ENCODE measurements at places on chromosomes 4 and X. TPM values are rescaled to one million over a fixed set of nuclear protein-coding genes. Genes with fewer than 3 reads are reported as not detected.
A peak's percentile ranks its signal among the peaks of the same experiment; 100 is the strongest.

The CT45A10 gene
- not detected for polyA plus RNA-seq

The ANXA3 gene
- 33.7 TPM for polyA plus RNA-seq

The ADGRL3 gene
- polyA plus RNA-seq = 1.3 TPM

The LINC00632 gene
- polyA plus RNA-seq = 0.67 TPM

The TRAM1L1 gene
- polyA plus RNA-seq = 7.2 TPM

The LEF1 gene
- 5.1 TPM for polyA plus RNA-seq

DNA sequence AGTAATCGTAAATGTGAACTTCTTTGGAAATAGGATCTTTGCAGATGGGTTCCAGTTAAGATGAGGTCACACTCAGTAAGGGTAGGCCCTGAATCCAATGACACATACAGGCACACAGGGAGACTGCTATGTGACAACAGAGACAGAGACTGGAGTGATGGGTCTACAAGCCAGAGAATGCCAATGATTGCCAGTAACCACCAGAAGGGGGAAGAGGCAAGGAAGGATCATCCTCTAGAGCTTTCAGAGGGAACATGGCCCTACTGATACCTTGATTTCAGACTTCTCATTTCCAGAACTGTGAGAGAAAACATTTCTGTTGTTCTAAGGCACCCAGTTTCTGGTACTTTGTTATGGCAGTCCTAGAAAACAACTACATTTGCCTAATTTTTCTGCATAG lies 73.1 kb upstream of the CCDC160 start:
- no peaks in the 10 kb centered on the region for H3K36me3 ChIP-seq
- H3K4me1 ChIP-seq = no peaks in the 10 kb centered on the region
- no peak for DNase-seq
- no peaks in the 10 kb centered on the region for H3K27me3 ChIP-seq
- H3K27ac ChIP-seq = no peak overlapping the region

DNA sequence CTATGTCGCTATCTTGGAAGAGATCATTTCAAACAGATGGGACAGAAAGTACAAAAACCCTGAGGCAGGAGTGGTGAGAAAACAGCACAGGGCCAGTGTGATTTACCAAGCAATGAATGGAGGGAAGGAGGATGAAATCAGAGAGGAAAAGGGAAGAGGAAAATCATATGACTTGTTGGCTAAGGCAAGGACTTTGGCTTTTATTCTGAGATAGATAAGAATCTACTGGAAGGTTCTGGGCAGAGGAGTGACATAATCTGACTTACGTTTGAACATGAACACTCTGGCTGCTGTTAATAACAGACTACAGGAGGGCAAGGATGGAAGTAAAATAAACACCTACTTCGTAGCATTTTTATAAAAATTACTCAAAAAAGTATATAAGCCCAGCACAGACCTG lies 207.8 kb upstream of the SLC7A11 start:
- H3K27ac ChIP-seq = no peak overlapping the region
- no peak overlapping the region for H3K4me3 ChIP-seq
- no peaks in the 10 kb centered on the region for H3K36me3 ChIP-seq
- no peaks in the 10 kb centered on the region for H3K4me1 ChIP-seq

- DNase-seq = no peak
- H3K36me3 ChIP-seq = no peaks in the 10 kb centered on the region
- no peak overlapping the region for H3K27ac ChIP-seq
- no peaks in the 10 kb centered on the region for H3K27me3 ChIP-seq
- no peak overlapping the region for H3K4me3 ChIP-seq
- peaks cover 20% of the 10 kb centered on the region for H3K4me1 ChIP-seq
These were observed 40.0 kb downstream of the SEPTIN11 start for GRCh38 chr4:76989391-76990061.

DNA sequence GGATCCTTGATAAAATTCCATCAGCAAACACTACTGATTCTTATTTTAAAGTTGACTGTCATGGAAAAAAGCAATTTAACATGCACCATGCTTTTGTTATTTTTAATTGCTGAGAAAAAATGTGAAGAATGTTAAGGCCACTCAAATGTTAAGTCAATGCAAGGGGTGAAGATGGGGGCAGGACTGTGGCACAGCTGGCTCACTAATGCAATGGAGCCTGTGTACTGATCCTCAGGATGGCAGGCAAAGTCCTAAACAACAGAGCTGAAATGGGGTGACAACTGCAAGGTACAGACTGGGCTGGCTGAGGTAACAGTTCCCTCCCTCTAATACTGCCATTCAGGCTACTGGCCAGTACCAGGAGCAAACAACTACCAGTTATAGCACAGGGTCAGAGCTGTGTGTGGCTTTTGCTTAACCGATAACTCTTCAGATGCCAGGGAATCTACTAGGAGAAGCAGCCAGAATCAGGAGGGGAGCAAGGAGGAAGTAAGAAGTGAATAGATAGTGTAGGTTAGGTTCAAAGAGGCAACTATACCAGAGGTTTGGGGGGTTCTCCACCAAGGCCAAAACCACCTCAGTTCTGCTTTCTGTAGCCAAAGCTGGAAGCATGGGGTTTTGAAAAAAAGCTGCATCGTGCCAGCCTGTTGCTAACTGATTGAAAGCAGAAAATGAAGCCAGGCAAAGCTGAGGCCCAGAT lies 372.6 kb downstream of the OPHN1 start:
- no peak overlapping the region for H3K4me3 ChIP-seq
- DNase-seq = no peak
- H3K4me1 ChIP-seq = no peaks in the 10 kb centered on the region
- H3K27me3 ChIP-seq = no peaks in the 10 kb centered on the region
- no peak overlapping the region for H3K27ac ChIP-seq

- H3K27ac ChIP-seq = no peak overlapping the region
- no peak overlapping the region for H3K4me3 ChIP-seq
- no peaks in the 10 kb centered on the region for H3K36me3 ChIP-seq
These were observed 134.5 kb downstream of the MGST2 start for GRCh38 chr4:139800082-139800481.

DNA sequence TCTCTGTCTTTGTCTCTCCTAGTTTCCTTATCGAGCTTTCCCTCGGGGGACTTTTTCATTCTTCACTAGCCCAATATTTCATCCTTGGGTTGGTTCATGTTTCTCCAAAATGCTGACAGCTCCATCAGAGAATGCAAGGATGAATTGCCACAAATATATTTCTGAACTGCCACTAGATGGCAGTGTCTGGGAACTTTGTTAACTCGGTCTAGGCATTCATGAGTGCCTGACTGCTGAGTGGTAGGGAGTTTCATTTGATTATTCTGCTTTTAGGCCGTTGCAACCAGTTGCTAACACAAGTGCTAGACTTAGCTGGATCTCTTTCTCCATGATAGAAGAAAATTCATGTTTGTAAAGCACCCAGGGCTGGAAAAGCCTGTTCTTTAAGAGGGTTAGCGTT lies 73.5 kb upstream of the RAP2C start:
- H3K4me3 ChIP-seq = no peak overlapping the region
- no peaks in the 10 kb centered on the region for H3K36me3 ChIP-seq
- no peaks in the 10 kb centered on the region for H3K27me3 ChIP-seq
- no peaks in the 10 kb centered on the region for H3K4me1 ChIP-seq
- H3K27ac ChIP-seq = no peak overlapping the region
- peak; percentile 39 for DNase-seq

GRCh38 chrX:109638158-109638557 lies 13.2 kb upstream of the KCNE5 start:
- H3K4me1 ChIP-seq = no peaks in the 10 kb centered on the region
- DNase-seq = no peak
- H3K36me3 ChIP-seq = no peaks in the 10 kb centered on the region
- H3K4me3 ChIP-seq = no peak overlapping the region
- H3K27ac ChIP-seq = no peak overlapping the region

GRCh38 chr4:125703443-125703842 lies 388.7 kb downstream of the FAT4 start:
- H3K36me3 ChIP-seq = no peaks in the 10 kb centered on the region
- H3K27ac ChIP-seq = no peak overlapping the region
- H3K27me3 ChIP-seq = no peaks in the 10 kb centered on the region
- no peak overlapping the region for H3K4me3 ChIP-seq
- H3K4me1 ChIP-seq = no peaks in the 10 kb centered on the region
- no peak for DNase-seq

- no peak for DNase-seq
- H3K27ac ChIP-seq = no peak overlapping the region
- no peaks in the 10 kb centered on the region for H3K4me1 ChIP-seq
- H3K27me3 ChIP-seq = no peaks in the 10 kb centered on the region
These were observed 192.7 kb upstream of the STS start for GRCh38 chrX:6954836-6955235.

DNA sequence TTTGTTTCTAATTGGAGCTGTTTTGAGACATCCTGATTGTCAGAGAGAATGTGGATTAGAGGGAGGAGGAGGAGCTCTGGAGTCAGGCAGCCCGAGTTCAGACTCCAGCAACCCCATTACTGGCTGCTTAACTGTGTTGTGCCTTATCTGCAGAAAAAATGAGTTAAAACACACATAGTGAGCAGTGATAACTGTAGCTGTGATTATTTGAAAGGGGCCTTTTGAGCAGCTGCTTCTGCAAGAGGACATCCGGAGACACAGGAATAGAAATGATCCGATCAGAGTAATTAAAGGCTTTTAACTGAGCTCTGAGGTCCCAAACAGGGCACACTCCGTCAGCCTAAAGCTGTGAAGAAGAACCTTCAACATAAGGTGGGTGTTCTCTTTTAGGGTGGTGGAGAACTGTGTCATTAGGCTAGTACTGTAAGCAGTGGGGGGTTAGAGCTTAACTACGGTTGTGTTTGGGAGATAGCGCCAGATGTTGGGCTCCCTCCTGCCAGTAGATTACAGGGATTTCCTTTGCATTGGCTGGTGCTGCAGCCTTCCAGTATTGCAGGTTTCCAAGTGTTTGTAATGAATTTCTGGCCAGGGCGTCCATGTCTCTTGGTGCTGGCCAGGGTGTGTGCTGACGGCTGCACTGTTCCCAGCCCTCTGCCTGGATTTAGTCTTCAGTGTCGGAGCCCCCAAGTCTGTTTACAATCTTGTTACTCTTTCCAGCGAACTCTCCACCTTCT lies 24.3 kb downstream of the ADD1 start:
- peaks cover 42% of the 10 kb centered on the region for H3K4me1 ChIP-seq
- DNase-seq = peak; percentile 47
- peak overlapping the region; percentile 81 for H3K27ac ChIP-seq
- peak overlapping the region; percentile 71 for H3K4me3 ChIP-seq

DNA sequence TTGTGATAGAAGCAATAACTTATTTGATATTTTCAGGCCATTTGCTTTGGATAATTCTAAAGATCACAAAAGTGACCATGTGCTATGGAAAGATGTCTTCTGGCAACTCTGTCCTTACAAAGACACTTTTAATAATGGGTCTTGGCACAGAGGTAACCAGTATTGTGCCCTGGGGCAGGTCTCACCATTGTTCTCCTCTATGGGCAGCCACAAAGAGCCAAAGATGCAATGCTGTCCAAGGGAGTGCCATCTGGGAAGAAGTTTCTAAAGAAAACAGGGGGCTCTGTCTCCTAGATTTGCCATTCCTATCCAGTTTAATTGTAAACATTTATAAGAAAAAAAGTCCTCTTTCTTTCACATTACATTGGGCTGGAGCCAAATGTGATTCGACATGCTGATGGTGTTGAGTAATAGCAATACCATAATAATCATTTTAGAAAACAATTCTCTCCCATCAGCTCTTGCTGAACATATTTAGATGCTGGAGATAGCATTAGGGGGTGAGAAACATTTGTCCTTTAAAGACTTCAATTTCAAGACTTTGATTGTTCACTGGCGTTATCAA lies 179.9 kb downstream of the KIT start:
- H3K27me3 ChIP-seq = no peaks in the 10 kb centered on the region
- H3K4me3 ChIP-seq = no peak overlapping the region
- DNase-seq = no peak
- H3K4me1 ChIP-seq = no peaks in the 10 kb centered on the region
- H3K36me3 ChIP-seq = no peaks in the 10 kb centered on the region

DNA sequence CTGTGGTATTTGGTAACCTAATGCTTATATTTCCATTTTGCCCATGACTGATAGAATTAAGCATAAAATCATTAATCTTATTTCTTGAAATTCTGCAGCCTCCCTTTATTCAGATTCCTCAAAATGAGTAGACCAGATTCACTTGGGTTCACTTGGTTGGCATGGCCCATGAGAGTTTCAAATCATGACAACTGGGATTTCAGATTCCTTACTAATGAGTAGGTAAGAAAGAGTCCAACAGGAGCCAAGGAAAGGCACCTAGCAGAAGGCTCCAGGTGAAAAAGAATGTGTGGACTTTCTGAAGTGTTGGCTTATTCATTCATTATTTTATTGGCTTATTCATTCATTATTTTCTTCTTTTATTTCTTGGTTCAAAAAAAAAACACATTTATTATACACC lies 27.2 kb upstream of the GATB start:
- H3K27me3 ChIP-seq = no peaks in the 10 kb centered on the region
- H3K4me3 ChIP-seq = no peak overlapping the region
- no peak for DNase-seq
- H3K4me1 ChIP-seq = no peaks in the 10 kb centered on the region

- peak; percentile 65 for DNase-seq
- H3K4me3 ChIP-seq = peak overlapping the region; percentile 75
- H3K27me3 ChIP-seq = no peaks in the 10 kb centered on the region
- H3K27ac ChIP-seq = no peak overlapping the region
- H3K4me1 ChIP-seq = no peaks in the 10 kb centered on the region
These were observed 38.0 kb downstream of the MAGEE2 start for GRCh38 chrX:75746891-75747639.

DNA sequence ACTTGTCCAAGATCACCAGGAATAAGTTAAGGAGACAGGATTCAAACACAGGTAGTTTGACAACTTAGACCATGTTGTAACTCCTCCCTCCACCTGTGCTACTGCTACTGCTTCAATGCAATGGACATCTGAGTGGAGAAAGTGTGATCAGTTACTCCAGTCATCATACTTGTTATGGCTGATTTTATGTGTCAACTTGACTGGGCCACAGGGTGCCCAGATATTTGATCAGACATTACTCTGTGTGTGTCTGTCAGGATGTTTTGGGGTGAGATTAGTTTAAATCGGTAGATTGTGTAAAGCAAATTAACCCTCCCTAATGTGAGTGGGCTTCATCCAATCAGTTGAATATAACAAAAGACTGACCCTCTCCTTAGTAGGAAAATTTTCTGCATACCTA lies 34.8 kb upstream of the PDLIM5 start:
- H3K27ac ChIP-seq = no peak overlapping the region
- H3K27me3 ChIP-seq = no peaks in the 10 kb centered on the region
- H3K4me1 ChIP-seq = no peaks in the 10 kb centered on the region
- H3K36me3 ChIP-seq = no peaks in the 10 kb centered on the region

All from kidney (tissue), 22 donors.